ENCODE measurements at places on chromosomes 6 and 20.
A peak's percentile ranks its signal among the peaks of the same experiment; 100 is the strongest.

DNA sequence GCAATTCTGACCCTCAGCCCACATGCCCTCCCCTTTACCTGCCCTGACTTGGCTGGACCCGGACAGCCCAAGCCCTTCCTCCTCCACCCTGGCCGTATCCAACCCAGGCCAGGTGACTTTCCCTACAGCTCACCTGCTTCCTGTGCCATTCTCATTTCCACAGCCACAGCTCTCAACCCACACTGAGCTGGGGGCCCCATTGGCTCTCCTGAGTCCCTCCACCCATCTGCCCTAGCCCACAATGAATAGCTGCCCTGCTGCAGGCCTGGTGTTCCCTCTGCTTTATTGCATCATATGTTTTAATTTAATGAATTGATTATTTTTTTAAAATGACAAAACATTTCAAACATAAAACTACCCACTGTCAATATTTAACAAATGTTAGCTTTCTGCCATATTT lies 118.5 kb upstream of the BACH2 start:
- no peak for DNase-seq

GRCh38 chr6:13523826-13524622 lies 36.6 kb upstream of the GFOD1 start:
- no peak for DNase-seq

GRCh38 chr20:35225319-35226125 lies 968 bp upstream of the MMP24 start:
- DNase-seq: no peak

- DNase-seq: no peak
Observed at GRCh38 chr6:151379933-151380847, 11.2 kb downstream of the ZBTB2 start.

DNA sequence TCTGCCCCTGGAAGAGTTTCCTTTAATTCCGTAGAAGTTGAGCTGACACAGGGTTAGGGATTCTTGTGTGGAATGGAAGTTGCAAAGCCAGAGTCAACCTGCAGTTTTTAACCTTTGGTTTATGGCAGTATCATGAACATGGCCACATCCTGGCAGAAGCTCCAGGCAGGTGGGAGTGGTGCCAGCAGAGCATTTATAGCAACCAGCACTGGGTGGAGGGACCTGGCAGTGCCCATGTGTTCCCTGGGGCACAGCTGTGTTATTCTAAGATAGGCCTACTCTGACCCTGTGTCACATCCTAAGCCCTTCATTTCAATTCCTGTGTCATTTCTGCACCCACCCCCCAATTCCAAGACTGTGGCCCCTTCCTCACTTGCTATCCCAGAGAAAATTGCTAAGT lies 26.1 kb upstream of the ZNF831 start:
- DNase-seq: no peak

DNA sequence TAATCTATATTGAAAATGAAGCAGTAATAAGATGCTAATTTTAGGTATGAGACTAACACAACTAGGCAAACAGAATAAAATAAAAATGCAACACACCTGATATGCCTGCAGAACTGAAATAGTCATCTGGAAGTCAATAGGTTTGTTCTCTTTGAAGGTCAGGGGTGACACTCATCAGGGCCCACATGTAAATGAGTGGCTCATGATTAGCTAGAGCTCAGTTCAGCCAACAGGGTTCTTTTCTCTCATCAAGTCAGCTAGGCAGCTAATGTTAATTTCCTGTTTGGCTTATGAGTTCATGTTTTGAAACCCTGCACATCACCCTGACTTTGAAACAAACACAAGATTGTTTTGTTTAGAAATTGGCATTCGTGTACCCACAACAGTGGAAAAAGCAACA lies 23.8 kb downstream of the SMLR1 start:
- DNase-seq: no peak

DNA sequence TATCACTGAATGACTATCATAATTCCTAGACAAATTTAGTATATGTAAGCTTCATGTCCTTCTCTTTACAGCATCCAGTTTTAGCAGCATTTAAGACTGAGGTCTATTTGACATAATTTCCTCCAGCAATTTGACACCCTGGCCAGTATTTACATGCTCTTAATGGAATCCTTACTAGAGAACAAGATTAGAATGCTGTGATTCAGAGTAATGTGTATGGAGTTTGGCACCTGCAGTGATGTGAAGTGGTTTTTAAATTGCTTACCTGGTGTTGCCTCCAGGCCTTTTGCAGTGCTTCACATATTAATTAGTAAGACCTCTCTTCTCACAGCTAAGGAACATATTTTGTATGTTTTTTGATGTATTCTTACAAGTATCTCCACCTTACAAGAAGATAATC lies 9.8 kb downstream of the NKX2-4 start:
- no peak for DNase-seq

DNA sequence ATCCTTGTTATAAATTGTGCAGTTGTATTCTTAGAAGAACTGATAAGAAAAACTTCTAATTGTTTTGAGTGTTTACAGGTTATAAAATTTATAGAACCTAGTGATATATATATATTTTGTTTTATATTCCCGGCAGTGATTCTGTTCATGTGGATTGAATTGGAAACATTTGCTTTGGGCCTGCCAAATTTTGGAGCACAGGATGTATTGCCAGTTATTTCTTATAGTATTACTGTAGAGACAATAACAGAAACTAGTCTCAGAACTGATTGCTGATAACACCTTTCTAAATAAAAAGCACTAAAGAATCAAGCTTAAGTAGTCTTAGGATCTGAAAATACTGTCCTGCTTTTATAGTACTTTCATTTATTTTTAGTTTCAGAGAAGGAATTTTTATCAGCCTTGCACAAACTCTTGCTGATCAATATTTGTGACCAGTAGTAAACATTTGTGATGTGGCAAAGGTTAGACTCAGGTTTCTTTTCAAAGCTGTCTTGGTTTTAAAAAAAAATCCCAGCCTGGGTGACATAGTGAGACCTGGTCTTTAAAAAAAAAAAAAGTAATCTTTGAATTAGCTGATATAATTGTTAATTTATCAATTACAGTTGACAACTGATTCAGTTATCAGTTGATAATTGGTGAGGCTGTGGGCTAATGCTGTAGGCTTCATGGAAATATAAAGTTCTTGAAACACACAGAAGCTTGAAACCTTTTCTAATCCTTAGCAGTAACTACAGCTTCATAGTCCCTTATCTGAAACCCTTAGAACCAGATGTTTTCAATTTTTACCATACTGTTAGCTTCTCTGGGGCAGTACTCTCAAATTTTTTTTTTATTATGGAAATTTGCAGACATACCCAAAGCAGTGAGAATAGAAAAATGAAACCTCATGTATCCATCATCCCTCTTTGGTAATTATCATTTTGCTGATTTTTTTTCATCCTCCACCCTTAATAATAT lies 42.4 kb downstream of the RNGTT start:
- DNase-seq: no peak

DNA sequence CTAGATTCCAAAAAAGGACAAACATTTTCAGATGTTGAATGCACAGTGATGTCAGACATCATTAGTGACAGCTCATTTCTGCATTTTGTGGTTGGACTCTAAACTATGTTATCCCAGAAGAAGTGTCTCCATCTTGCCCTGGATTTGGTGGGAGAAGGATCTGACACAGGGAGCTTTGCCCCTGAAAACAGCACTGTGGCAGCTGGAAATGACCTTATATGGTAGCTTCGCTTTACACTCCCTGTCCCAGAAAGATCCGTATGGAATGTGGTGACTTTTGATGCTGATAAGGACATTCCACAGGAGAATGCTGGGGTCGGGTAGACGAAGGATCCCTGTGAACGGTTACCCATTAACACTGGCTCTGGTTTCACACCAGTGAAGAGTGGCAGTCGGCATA lies 87.2 kb upstream of the EDN1 start:
- DNase-seq: no peak

- DNase-seq: no peak
Observed at GRCh38 chr20:63652192-63652980, 838 bp downstream of the STMN3 start.

- DNase-seq: no peak
Observed at GRCh38 chr6:71126506-71126905, 162.1 kb upstream of the OGFRL1 start.

DNA sequence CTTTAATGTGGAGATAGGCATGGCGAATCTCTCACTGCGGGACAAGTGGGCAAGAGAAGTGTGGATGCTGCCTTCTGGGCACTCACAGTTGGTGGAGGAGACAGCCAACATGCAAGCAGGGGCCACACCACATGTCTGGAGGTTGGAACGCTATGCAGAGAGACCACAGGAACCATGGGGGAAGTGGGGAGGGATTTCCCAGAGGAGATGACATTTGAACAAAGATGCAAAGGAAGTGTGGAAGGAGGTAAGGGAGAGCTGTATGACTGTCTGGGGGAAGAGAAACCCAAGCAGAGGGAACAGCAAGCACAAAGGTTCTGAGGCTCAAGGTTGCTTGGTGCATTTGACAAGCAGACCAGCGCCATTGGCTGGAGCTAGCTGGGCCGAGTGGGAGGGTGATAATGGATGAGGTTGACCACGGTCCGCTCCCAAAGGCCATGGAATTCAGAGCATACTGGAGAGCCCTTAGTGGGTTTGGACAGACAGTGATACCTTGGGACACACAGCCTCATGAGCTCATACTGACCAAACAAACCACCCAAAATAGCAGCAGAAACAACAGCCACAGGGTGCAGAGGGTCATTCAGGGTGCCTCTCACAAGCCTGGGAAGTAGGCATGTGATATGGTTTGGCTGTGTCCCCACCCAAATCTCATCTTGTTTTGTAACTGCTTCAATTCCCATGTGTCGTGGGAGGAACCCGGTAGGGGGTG lies 7.6 kb upstream of the FAM110A start:
- peak; percentile 22 for DNase-seq

DNA sequence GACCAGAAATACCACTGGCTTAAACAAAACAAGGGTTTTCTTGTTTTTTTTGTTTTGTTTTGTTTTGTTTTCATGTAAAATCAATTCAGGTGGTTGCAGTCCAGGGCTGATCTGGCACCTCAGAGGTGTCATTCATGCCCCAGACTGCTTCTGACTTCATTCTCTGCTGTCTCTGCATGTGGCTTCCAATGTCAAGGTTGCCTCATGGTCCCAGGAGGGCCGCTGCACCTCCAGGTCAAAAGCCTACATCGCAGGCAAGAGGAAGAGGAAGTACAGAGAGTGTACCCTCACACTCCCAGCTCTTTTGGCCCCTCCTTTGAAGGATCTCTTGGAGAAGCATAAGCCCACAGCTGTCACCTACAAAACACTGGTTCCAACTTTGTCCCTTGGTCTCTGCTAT lies 1.4 kb upstream of the BTN3A1 start:
- DNase-seq: no peak

GRCh38 chr6:89612121-89612520 lies 26.4 kb downstream of the LYRM2 start:
- peak; percentile 12 for DNase-seq

- peak; percentile 93 for DNase-seq
Observed at GRCh38 chr6:31776989-31777666, at the start of gene VWA7. TSS of gene VWA7 (minus strand) at chr6:31777328. CDS start at chr6:31776779, 549 bp downstream.

DNA sequence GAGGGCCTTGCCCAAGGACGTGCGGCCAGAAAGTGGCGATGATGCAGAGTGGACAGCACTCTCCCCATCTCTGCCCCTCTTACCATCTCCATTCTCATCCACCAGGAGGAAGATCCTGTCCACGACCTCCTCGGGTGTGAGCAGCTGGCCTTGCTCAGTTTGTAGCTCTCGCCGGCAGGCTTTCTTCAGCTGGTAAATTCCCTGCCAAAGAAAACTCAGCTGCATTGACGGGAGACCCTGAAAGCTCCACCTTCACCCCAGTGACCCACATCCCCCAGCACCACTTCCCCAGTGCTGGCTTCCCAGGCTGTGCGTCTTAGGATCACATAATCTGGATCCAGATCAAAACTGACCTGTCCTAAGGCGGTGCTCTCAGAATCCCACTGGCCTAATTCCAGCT lies 9.2 kb downstream of the GUCA1B start:
- DNase-seq: no peak

GRCh38 chr6:35396991-35397390 lies 54.6 kb downstream of the PPARD start:
- no peak for DNase-seq

GRCh38 chr20:19492687-19493336 lies 265.2 kb upstream of the RIN2 start:
- no peak for DNase-seq

DNA sequence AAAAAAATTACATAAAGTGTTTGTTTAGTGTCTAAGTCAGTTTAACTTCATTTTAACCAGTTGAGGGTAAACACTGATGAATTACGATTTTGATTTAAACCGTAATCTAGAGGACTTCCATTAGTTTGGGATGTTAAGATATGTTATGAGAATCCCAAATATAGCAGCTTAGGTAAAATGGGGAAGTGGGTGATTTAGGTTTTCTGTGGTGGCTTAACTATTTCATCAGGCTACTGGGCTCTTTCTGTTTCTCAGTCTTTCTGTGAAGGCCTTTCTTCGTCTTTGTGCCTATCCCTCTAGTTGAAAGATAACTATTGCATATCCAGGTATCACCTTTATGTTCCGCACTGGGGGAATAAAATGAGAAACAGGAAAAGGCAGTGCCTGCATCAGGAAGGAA lies 27.9 kb downstream of the CENPW start:
- no peak for DNase-seq

DNA sequence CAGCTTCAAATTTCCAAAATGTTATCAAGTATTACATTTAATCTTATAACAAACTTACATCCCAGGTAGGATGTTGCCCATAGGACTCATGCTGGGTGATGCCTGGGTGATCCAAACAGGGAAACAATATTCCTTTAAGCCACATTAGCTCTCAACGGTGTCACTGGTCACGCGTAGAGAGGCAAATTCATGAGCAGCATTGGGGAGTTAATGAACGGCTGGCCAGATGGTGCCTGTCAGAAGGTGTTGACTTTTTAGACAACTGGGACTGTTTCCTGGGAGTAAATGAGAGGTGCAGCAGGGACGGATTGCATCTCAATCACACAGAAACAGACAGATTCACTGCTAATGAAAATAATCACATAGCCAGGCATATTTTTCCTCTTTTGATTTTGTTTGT lies 83.3 kb upstream of the ID4 start:
- DNase-seq: no peak

GRCh38 chr20:49186535-49187329 lies 1.4 kb downstream of the STAU1 start:
- DNase-seq: peak; percentile 68

DNA sequence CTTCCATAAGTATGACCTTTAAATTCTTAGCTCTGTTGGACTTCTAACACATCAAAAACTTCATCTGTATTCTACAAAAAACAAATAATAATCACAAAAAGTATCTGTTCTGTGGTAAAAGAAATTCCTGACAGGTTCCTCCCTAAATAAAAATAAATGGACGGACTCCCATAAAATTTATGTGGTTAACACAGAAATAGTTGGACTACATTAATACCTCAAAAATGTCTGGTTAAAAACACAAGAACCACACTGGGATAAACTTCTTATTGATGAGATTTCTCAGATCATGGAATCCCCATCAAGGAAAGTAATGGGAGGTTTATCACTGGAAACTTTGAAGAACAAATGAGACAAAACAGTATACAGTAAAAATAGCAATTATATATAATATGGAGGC lies 172.4 kb downstream of the MOXD1 start:
- no peak for DNase-seq
